ENCODE measurements at places on chromosomes 16 and 17.

- peak; percentile 1 for DNase-seq
These were observed 4.6 kb downstream of the PRSS21 start for GRCh38 chr16:2821487-2822157.

DNA sequence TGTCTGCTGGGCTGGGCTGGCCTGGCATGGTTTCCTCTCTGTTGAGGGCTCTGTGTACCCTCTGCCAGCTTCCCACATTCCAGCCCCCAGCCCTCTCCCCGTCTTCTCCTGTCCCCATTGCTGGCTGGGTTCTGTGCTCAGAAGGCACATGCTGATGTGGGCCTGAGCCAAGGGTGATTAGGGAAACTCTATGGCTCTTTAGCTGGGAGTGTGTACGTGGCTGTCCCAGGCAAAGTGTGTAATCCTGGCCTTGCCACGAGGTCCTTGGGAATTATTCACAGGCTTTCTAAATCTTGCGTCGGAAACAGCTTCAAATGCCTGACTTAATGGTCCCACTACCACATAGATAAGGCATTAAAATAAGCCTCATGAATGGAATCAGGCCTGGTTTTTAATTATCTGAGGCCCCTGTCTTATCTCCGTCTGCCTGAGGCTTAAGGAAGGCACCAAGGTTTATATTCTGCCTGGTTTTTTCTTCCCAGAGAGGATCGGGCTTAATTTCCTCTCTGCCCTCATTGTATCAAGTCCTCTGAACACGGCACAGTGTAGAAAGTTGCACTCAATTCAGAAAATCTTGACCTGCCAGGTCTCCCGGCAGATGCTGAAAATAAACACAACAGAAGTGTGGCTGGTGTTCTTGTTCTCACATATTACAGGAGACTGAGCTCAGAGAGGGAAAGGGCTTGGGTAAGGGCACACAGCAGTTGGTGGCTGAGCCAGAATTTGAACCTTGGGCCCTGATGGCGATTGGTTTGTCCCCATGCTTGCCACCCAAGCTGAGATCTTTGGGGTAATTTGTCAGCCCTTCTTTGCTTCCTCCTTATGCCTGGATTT is 52.9 kb upstream of the LGALS9 start:
- peak; percentile 74 for DNase-seq

- DNase-seq = no peak
These were observed 8.0 kb downstream of the SPPL2C start for GRCh38 chr17:45852535-45853297.

- no peak for DNase-seq
These were observed 25.1 kb downstream of the FA2H start for GRCh38 chr16:74749291-74750055.

- DNase-seq = no peak
These were observed at the start of gene ITGB4 for GRCh38 chr17:75720656-75721462. TSS of gene ITGB4 (plus strand) at chr17:75721459. CDS start at chr17:75724704, 3,245 bp downstream.

GRCh38 chr17:32283745-32284201 is 18.1 kb downstream of the RHBDL3 start:
- DNase-seq = no peak

DNA sequence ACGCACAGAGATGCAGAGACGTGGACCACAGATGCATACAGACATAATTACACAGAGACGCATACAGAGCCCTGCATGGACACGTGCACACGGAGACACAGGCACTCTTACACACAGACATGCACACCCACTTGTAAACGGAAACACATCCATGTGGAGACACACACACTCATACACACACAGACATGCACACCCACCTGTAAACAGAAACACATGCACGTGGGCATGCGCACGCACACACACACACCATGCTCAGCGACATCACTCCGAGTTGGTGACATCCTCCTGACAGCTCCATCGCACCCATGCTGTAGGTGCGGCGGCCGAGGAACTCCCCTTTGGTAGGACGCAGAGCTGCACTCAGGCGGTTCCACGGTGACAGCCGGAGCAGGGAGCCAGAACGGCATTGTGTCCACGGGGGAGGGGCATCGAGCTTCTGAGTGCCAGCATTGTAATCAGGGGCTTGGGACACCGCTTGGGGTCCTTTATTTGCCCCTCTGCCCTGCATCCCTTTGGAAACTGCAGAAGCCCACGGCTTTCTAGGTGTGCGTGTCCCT is 233.5 kb downstream of the RBFOX3 start:
- no peak for DNase-seq

DNA sequence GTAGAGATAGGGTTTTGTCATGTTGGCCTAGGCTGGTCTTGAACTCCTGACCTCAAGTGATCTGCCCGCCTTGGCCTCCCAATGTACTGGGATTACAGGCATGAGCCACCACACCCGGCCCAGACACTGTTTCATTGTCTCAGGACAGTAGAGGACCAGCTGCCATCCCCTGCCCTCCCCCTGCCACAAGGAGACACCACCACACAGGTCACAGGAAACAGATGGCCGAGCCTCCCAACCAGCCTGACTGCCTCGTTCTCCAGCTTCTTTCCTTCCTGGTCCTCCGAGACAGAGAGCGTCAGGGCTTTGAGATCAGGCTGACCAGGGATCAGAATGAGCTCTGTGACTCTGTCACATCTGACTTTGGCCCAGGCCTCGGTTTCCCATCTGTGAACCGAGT is 20.8 kb upstream of the RNPS1 start:
- no peak for DNase-seq

GRCh38 chr17:77935121-77935571 is 23.4 kb upstream of the TNRC6C start:
- DNase-seq = no peak

DNA sequence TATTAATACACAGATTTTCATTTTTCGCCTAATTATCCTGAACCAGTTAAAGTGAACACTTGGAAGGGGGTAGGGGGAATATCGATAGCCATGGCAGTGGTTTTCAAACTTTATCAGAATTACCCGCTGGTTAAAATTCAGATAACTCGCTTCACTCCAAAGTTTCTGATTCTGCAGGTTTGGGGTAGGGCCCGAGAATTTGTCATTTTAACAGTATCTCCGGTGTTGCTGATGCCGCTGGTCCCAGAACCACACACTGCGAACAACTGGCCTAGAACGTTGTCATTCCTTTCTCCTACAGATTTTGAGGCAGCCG is 313 bp upstream of the NSRP1 start:
- no peak for DNase-seq

GRCh38 chr16:50494501-50495491 is 53.4 kb upstream of the NKD1 start:
- no peak for DNase-seq

- DNase-seq = no peak
These were observed 26.3 kb downstream of the AARSD1 start for GRCh38 chr17:42937712-42938596.

DNA sequence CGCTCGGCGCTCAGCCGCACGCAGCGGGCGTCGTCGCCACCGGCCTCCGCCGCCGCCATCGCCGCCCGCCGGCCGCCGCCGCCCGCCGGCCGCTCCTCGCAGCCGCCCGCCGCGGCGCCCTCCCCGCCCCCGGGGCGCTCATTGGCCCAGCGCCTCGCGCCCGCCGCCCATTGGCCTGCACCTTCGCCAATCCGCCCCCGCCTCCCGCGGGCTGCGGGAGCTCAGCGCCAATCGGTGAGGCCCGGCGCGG is at the start of gene PGP:
TSS of gene PGP (minus strand) at position 122 of the 250 bp plus-strand sequence. CDS start at position 59, 63 bp downstream.
- no peak for DNase-seq

GRCh38 chr17:5584383-5585286 is at the start of gene NLRP1:
TSS of gene NLRP1 (minus strand) at chr17:5584509. CDS start at chr17:5583957, 552 bp downstream.
- DNase-seq = peak; percentile 72

DNA sequence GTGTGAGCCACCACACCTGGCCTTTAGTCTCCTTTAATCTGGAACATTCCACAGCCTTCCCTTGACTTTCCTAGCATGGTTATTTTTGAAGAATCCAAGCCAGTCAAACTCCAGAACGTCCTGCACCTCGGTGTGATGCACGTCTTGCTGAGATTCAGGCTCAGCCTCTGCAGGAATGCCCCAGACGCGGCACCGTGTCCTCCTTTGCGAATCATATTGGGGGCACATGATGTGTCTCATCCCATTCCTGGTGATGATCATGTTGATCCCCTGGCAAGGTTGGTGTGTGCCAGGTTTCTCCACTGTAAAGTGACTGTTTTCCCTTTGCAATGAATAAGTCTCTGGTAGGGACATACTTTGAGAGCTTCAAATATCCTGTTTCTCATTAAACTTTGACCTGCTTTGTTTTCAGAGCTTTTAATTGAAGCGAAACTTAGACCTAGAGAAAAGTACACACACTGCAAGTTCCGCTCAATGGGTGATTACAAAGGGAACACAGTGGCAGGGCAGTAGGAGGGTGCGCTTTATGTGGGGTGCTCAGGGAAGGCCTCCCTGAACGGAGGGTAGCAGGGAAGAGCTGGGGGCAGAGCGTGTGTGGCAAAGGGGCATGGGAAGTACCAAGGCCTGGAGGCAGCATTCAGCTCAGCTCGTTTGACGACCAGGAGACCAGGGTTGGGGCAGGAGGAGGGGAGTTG is 9.6 kb upstream of the ATP2C2 start:
- no peak for DNase-seq

- no peak for DNase-seq
These were observed 2.6 kb downstream of the ABR start for GRCh38 chr17:1177016-1177700.

GRCh38 chr17:50498021-50498874 is 10.0 kb upstream of the MYCBPAP start:
- DNase-seq = no peak

DNA sequence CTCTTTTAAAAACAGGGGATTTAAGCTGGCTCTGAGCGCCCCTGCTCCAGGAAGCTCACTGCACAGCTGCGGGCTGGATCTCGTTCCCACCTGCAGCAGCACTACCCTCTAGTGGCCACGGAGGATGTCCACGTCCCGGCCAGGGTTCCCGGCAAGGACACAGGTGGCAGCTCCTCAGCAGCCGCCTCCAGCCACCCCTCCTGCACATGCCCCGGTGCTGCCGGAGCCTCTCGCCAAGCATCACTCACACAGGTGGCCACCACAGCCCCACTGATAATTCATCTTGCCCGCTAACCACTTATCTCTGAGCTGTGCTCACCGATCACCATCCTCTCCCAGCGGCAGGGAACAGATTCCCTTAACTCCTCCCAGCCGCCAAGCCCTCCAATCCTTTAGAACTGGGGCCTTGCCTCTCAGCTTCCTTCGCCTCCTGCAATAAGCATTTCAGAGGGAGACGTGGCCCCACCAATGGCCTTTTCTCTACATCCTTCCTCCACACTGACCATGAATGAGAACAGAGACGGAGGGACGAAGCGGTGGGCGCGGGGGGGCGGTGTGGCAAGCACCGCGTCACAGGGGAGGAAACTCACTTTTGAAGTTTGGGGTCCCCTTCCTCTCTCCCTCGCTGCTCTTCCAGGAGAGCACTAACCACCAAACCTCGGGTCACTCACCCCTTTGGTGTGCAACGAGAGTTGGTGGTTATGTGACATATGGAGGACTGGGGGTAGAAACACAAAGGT is 222.1 kb downstream of the RBFOX3 start:
- DNase-seq = no peak

DNA sequence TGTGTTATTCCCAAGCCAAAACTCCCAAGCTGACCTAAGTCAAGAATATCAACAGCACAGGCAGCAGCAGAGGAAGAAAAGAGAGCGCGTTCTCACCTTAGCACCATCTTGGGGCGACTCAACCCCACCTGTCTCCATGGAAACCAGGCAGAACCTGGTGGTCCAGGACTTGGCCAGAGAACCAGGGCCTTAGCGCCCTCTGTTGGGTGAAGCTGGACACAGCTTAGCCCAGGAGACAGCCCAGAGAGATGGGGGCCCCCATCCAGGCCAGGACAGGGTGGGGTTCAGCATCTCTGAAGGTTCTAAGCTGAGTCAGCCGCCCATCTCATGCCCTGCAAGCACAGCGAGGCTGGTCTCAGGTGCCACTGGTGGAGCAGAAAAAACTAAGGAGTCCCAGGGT is 60.1 kb upstream of the TMEM132E start:
- DNase-seq = no peak

DNA sequence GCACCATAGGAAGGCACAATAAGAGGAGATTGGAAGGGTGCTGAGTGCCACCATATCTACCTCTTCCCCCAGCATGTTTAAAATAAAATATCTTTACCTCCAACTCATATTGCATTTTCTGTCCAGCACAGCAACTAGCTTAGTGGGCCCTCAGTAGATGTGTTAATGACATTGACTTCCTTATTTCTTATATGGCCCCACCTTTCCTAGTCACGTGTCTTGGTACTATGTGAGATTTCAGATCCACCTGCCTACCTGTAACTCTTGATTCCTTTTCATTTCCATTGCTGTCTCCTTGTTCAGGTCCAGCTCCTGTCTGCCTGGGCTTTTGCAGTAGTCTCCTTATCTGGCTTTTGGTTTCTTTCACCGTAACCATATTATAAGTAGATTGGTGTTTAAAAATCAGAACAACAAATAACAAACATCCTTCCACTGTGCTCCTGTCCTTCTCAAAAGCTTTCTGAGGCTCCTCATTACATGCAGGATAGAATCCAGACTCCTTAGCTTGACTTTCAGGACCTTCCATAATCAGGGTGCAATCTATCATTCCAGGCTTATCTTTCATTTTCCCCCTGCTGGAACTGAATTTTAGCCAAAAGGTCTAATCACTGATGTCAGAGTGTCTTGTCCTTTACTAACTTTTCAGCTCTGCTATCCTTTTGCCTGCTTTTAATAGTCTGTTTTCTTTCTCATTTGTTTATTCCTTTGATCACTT is 71.3 kb downstream of the FTO start:
- DNase-seq = no peak

GRCh38 chr16:4372578-4373355 is 1.1 kb downstream of the VASN start:
- DNase-seq = no peak

GRCh38 chr16:85992359-85992758 is 93.4 kb downstream of the IRF8 start:
- no peak for DNase-seq

- DNase-seq = peak; percentile 85
These were observed 50.9 kb downstream of the CDH11 start for GRCh38 chr16:65070831-65071432.

DNA sequence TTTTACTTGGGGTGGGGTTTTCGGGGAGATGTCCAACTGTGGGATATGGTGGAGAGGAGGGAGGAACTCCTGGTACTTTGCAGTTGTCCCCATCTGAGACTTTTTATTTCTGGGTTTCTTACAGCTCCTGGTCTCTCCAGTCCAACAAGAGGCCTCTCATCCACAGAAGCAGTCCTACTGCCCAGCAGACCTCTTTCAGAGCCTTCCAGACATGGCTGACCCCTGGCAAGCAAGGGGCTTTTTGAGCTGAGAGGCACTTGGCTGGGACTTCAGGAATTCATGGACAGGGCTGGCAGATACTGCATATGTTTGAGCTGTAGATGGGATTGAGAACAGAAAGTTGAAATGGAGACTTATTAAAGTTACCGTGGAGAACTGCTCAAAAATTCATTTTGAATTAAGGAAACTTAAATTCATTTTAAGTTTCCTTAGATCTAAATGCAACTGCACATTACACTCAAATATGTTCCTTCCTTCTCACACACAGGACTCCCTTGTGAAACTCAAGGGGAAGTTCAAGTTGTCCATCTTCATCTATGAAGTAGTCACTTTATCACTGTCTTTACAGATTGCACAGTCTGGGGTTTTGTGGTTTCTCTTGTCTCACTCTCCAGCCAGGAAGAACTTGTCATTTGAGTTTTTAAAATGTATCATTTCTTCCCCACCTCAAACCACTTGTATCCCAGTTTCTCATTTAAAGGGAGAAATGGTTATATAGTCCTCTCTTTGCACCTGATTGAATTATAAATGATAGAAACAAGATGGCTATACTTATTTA is 1.1 kb downstream of the LASP1NB start:
- no peak for DNase-seq

GRCh38 chr17:27566671-27567562 is 64.1 kb upstream of the LGALS9 start:
- DNase-seq = no peak

- DNase-seq = no peak
These were observed 33.7 kb downstream of the NOL11 start for GRCh38 chr17:67751101-67752074.

All from gastrocnemius medialis (tissue), 4 donors.